Muscle of leg (tissue), 16 donors: ENCODE measurements at places on chromosomes 5 and 9. TPM values are rescaled to one million over a fixed set of nuclear protein-coding genes. Genes with fewer than 3 reads are reported as not detected.

DMRT3 gene
- total RNA-seq: 0.09 TPM

ROPN1L gene
- 0.13 TPM for total RNA-seq

PLAC8L1 gene
- 0.18 TPM for total RNA-seq

BTNL9 gene
- total RNA-seq: 5.3 TPM

GRCh38 chr5:65247594-65247993 is 234.1 kb downstream of the ADAMTS6 start:
- no peak overlapping the region for H3K27ac ChIP-seq
- no peaks in the 10 kb centered on the region for H3K4me1 ChIP-seq
- no peak for DNase-seq
- no peak overlapping the region for H3K4me3 ChIP-seq

DNA sequence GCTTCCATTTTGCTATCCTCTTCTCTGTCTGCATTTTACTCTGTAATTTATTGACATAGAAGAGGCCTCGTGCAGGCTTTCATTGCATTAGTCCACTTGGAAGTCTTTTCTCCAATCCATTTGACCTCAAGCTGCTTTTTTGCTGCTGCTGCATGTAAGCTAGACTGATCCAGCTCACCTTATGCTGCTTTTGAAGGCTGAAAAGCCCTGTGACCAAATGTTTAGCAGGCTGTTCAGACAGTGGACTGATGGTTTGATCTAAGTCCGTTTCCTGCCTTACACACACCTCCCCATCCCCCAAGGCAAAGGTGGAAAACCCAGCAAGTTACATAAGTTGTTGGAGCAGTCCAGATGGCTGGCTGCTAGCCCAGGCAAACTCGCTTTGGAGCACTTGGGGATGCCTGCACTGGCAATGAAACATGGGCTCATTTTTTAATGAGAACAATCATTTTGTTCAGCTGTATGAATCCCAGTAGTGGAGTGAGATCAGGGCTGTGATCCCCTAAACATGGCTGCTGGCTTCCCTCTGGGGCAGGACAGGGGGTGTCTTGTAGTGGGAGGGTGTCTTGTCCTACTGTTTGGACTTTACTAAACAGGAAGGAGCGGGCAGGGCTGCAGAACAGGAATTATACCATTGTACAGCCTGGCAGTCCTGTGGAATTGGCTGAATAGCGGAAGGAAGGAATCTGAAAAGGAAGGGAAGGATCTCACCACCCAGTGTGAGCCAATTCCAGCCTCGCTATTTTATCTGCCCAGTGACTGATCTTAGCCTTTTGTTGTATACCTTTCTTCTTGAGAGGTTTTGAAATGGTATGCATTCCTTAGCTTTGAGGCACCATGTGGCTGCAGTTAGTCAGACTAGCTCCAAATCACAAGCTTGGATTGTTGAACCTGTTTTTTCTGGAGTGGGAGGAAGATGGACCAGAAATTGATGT is 212.0 kb downstream of the ARHGAP26 start:
- peaks cover 24% of the 10 kb centered on the region for H3K4me1 ChIP-seq
- H3K27ac ChIP-seq: peak overlapping the region; percentile 29
- no peaks in the 10 kb centered on the region for H3K27me3 ChIP-seq
- H3K4me3 ChIP-seq: no peak overlapping the region

DNA sequence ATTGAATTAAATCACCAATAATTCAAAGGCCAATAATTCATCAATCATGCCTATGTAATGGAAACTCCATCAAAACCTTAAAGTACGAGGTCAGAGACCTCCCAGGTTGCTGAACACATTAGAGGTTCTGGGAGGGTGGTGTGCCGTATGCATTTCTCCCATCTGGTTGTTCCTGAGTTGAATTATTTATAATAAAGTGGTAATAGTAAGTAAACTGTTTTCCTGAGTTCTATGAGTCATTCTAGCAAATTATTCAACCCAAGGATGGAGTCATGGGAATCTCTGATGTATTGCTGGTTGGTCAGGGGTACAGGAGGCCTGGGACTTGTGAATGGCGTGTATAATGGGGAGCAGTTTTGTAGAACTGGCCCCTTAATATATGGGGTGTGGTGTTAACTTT is 191.7 kb downstream of the CARTPT start:
- peaks cover 8% of the 10 kb centered on the region for H3K4me1 ChIP-seq
- no peaks in the 10 kb centered on the region for H3K36me3 ChIP-seq
- no peak overlapping the region for H3K4me3 ChIP-seq
- H3K27me3 ChIP-seq: no peaks in the 10 kb centered on the region

GRCh38 chr5:133015466-133015865 is 10.9 kb downstream of the ZCCHC10 start:
- H3K36me3 ChIP-seq: peaks cover 18% of the 10 kb centered on the region
- H3K27me3 ChIP-seq: no peaks in the 10 kb centered on the region
- H3K4me3 ChIP-seq: no peak overlapping the region
- no peak overlapping the region for H3K27ac ChIP-seq
- DNase-seq: no peak

DNA sequence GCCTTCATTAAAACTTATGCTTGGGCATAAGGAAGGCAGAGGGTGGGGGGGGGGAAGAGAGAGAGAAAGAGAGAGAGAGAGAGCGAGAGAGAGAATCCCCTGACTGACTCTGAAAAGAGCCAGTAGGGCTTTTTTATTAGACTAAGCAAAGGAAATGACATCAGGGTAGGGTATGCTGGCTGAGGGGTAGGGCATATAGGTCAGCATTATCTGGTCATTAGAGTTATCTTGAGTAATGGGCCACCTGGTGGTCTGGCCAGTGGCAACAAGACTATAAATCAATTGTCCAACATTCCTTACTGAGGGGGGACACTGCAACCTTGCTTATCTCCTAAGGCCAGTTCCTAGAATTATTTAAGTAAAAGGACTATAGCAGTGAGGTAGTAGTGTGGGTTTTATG is 67.2 kb downstream of the TSSK1B start:
- H3K4me1 ChIP-seq: no peaks in the 10 kb centered on the region
- H3K27ac ChIP-seq: no peak overlapping the region
- no peaks in the 10 kb centered on the region for H3K27me3 ChIP-seq
- H3K36me3 ChIP-seq: no peaks in the 10 kb centered on the region
